ENCODE measurements at places on chromosomes 2 and 18.

GRCh38 chr2:229089776-229090175 is 181.3 kb downstream of the PID1 start:
- no peak for DNase-seq

GRCh38 chr2:236345081-236345714 is 81.0 kb upstream of the ASB18 start:
- no peak for DNase-seq

DNA sequence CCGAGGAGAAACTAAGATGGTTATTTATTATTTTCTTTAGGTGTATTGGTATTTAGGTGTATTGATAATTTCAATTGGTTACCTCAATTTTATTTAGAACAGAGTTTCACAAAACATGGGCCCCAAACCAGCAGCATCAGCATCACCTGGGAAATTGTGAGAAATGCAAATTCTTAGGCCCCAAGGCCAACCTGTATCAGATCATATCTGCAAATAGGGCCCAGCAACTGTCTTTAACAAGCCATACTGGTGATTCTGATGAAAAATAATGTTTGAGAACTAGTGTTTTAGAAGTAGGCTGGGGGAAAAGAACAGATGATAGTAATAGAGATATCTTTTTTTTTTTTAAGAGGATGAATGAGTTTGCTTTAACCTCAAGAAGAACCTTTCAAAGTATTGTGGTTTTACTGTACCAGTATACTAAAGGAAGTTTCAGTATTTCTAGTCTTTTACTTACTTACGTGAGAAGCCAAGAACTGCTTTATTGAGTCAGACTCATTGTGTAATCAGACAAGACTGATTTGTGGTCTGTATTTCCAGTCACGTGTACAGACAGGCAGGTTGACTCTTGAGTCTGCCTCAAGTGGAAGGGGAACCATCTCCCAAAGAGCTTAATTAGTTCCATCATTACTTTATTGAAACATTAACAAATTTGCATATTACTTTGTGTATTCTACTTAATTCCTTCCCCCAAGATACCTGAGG is 60.4 kb upstream of the GAREM1 start:
- no peak for DNase-seq

DNA sequence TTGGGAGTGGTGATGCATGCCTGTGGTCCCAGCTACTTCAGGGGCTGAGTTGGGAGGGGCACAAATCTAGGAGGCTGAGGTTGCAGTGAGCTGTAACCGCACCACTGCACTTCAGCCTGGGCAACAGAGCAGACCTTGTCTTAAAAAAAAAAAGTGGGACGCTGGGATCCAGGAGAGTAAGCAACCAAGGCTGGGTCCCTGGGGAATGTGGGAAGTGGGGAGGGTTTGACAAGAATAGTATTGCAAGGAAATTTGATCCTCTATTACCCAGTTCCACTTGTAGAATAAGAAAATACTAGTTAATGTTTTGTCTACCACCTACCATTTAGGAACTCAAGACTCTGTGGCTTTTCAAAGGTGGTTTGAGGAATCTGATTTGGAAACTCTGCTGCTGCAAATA is 21.1 kb upstream of the DYTN start:
- DNase-seq, result no peak

- no peak for DNase-seq
These were observed 30.9 kb downstream of the NRXN1 start for GRCh38 chr2:51000849-51001617.

- DNase-seq, result no peak
These were observed 48.6 kb downstream of the SOX11 start for GRCh38 chr2:5740817-5741216.

DNA sequence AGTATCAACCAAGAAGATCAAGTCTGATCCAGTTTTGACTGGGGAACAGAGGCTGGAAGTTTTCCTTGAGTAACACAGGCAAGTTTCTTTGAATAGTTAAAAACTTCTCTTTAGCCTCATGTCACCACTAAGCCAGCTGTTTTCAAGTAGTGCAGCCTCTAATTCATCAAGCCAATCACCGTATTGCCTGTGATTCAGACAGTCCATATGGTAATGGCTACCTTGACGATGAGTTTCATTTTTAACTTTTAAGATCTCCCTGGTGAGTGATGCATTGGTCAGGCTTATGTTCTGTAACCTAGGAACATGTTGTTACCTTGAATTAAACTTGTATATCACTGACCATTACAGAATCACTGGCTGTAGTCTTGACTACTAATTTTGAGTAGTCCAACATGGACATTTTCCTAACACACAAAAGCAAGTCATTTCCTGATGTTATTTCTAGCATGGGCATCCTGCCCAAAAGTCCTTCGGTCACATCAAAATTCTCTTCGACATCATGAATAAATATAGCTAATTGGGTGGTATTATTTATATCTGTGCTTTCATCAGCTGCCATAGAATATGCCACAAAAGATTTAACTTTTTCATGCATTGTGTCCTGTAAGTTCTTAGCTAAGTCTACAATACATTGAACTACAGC is 238.8 kb upstream of the GCFC2 start:
- DNase-seq, result no peak

DNA sequence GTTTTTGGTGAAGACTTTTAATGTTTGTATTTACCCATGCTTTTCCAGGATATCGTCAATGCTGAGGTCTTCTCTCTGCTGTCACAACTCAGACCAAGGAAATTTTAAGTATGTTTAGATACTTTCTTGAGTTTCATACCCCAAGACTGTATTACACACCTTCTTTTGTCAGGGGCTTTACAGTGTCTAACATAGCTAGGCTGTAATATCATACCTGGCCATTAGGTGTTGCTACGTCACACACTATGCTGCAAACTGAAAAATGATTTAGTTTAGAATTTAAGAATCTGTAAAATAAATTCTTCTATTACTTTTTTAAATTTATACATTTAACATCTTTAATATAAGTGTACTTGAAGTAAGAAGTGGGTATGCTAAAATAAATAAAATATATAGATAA is 358.4 kb upstream of the NRP2 start:
- no peak for DNase-seq

DNA sequence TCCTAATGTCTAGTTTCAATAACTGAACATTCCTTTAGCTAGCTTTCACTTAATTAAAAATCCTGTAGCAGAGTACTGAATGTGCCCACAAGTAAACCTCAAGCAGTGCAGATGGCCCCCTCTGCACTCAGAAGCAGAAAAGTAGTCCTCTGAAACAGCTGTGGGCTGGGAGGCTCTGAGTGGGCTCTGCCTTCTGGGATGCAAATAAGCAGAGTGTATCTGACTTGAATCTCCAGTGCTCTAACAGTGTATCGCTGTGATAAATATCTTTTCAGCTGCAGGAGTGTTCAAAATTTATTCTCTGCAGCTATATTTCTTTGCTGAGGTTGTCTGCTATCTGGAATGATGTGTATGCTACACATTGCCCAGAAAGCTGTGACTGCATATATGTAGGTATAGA is 44.8 kb upstream of the SYT4 start:
- no peak for DNase-seq

GRCh38 chr2:68237404-68237803 is 14.9 kb downstream of the PPP3R1 start:
- no peak for DNase-seq

GRCh38 chr2:159119652-159120257 is 151.3 kb downstream of the TANC1 start:
- no peak for DNase-seq

- no peak for DNase-seq
These were observed 209.8 kb downstream of the CD226 start for GRCh38 chr18:69737851-69738250.

DNA sequence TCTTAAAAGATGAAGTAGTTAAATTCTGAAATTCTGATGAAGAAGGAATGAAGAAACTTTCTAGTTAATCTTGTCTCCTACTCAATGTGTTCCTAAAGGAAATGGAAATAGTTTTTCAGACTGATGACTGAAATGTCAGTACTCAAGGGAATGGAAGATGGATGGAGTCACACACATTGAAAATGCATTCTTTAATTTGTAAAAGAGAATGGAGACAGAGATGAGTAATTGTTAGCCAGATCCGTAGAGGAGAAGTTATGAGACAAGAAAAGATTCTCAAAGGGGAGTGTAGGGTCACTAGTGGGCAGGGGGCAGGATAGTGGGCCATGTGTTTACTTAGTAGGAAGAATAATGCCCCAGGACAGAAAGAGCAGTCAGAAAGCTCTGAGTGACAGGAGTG is 13.3 kb downstream of the ZSWIM2 start:
- no peak for DNase-seq

GRCh38 chr2:84962917-84963316 is 8.0 kb upstream of the KCMF1 start:
- DNase-seq, result no peak

GRCh38 chr18:22702806-22703205 is 230.3 kb upstream of the RBBP8 start:
- no peak for DNase-seq

GRCh38 chr2:175152242-175152641 is 15.8 kb downstream of the ATF2 start:
- no peak for DNase-seq

GRCh38 chr2:36562973-36563532 is 34.9 kb downstream of the FEZ2 start:
- no peak for DNase-seq

DNA sequence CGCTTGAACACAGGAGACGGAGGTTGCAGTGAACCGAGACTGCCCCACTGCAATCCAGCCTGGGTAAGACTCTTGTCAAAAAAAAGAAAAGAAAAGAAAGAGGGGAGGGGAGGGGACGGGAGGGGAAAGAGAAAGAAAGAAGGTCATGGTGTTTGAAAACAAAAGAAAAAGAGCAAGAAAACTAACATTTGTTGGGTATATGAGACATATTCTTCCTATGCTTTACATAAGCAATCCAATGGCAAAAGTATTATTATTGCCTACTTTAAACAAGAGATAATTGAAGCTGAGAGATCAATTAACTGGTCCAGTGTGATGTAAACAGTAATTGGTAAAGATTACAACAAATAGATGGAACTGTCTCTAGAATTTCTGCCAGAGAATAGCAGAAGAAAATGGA is 157.3 kb downstream of the ZRANB3 start:
- no peak for DNase-seq

DNA sequence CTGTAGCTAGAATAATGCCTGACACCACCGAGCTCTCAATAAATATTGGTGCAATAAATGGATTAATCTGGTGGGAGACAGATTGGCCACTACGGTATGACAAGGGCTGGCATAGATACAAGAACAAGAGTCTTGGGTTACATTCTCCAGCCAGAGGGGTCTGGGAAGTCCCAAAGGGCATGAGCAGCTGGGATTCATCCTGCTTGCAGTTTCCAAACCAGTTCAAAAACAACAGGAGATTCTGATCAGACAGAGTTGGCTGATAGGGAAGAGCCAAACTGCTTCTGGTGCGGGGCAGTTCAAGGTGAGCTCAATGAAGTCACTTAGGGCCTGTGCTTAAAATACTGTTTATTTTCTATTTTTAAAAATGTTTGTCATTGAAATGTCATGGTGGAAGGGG is 266.9 kb downstream of the TNS1 start:
- DNase-seq, result no peak

DNA sequence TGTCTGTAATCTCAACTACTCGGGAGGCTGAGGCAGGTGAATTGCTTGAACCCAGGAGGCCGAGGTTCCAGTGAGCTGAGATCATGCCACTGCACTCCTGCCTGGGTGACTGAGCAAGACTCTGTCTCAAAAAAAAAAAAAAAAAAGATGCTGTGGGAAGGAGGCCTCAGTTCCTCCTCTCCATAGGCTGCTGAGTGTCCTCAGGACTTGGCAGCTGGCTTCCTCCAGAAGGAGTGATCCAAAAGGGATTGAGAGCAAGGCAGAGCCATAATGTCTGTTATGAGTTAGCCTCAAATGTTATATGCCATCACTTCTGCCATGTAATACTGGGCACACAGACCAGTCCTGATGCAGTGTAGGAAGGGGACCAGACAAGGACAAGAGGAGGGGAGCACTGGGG is 6.6 kb upstream of the NPC1 start:
- DNase-seq, result no peak

DNA sequence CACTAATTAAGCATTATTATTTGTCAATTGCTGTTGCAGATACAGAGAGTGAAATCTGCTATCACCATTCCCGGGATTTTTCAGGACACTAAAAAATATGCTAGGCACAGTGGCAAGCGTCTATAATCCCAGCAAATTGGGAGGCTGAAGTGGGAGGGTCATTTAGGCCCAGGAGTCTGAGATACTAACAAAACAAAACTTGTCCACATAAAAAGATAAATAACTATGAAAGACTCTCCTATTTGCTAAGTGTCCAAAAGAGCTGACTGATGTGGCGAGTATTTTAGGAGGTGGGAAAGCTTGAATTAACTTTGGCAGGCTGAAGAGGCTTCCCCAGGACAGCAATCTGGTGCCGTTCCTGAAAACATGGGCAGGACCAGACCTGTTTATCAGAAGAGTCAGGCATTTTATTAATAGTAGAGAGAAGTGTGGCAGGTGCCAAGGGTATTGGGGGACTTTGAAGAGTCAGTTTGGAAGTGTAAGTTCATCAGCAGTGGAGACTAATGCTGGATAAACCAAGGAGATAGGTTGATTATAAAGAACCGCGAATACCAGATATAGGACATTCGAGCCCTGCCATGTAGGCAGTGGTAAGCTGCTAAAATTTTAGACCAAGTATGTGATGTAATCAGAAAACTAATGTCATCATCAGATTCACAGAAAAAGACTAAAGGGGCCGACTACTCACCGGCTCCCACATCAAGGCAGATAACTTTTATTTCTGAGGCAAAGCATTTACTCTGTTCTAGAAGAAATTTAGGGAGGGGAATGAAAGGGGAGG is 201.8 kb downstream of the EPHA4 start:
- no peak for DNase-seq

DNA sequence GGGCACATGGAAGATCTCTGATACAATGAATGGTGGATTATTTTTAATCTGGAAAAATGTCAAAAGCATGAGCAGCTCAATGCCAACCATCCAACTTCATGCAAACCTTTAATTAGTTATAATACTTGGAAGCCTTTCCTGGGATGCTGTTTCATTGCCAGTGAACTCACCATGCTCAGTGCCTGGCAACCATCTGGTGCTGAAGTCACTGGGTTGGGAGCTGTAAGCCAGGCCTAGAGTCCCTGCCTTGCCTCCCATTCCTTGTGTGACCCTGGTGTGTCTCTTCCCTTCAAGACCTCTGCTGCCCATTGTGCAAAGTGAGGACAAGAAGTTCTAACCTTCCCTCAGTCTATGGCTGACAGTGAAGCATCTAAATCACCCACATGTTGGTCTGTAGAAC is 458.7 kb downstream of the RNF144A start:
- DNase-seq, result no peak

DNA sequence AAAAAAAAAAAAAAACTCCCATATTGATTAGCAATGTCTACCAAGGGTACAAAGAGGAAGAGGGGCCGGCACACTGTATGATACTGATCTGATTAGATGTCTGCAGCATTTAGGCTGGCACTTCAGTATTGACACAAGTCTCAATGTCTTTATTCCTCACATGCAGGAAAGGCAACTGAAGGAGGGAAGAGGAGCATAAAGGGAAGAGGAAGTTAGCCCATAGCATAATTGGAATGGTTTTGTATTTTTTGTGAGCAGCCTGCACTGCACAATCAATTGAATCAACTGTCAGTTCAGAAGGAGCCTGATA is 79.0 kb downstream of the DNER start:
- DNase-seq, result no peak

- no peak for DNase-seq
These were observed 46.2 kb downstream of the FAM98A start for GRCh38 chr2:33552758-33553461.

GRCh38 chr2:108919571-108920373 is 69.2 kb downstream of the EDAR start:
- DNase-seq, result no peak

GRCh38 chr2:199680482-199680881 is 170.5 kb downstream of the FTCDNL1 start:
- DNase-seq, result no peak

GRCh38 chr2:215422676-215423075 is 13.2 kb downstream of the FN1 start:
- no peak for DNase-seq
